Stimulated activated CD8-positive, alpha-beta memory T cell treated with anti-CD3 and anti-CD28 coated beads, Interleukin-4, amount 100 ng/mL, for 24 hours (primary cell): ENCODE measurements at places on chromosomes 1 and 21.

- DNase-seq, result no peak
These were observed 45.1 kb downstream of the TMEM51 start for GRCh38 chr1:15198684-15199083.

- DNase-seq, result no peak
These were observed 158.3 kb downstream of the SDCCAG8 start for GRCh38 chr1:243414152-243414494.

- DNase-seq, result no peak
These were observed 164.7 kb upstream of the RGS18 start for GRCh38 chr1:191993549-191993948.

DNA sequence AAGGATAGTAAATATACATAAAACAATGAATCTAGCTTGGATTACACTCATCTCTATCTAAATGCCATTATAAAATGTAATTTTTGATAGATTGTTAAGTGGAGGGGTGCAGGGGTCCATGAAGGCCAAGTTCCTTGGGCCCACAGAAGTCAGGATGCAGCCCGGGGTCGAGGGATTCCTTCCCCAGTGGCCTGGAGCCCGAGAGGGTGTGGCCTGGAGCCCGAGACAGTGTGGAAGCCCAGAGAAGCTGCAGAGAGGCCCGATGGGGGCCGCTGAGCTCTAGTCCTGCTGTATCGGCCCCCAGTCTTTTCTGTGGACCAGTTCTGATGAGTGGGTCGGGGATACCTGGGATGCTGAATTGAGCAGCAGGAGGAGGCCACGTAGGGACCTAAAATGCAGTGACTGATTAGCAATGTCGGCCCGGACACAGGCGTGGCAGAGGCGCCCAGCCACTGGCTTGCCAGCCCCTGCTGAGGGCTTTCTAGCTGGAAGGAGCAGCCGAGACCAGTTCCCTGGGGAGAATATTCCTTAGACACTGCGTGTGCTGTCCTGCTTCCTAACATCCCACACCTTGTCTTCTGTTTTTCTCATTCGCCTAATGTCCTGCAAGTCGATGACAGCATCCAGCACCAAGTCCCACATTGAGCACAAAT lies 38.9 kb downstream of the UMODL1 start:
- no peak for DNase-seq

GRCh38 chr21:15741510-15741909 lies 11.7 kb downstream of the USP25 start:
- no peak for DNase-seq

DNA sequence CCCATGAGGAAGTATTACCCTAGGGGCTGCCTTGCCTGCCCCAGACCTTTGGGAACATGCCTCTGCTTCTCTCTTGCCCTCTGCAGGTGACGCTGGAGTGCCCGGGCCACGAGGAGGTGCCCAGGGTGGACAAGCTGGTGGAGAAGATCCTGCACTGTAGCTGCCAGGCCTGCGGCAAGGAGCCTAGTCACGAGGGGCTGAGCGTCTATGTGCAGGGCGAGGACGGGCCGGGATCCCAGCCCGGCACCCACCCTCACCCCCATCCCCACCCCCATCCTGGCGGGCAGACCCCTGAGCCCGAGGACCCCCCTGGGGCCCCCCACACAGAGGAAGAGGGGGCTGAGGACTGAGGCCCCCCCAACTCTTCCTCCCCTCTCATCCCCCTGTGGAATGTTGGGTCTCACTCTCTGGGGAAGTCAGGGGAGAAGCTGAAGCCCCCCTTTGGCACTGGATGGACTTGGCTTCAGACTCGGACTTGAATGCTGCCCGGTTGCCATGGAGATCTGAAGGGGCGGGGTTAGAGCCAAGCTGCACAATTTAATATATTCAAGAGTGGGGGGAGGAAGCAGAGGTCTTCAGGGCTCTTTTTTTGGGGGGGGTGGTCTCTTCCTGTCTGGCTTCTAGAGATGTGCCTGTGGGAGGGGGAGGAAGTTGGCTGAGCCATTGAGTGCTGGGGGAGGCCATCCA lies 7.8 kb upstream of the HTR6 start:
- DNase-seq, result no peak

DNA sequence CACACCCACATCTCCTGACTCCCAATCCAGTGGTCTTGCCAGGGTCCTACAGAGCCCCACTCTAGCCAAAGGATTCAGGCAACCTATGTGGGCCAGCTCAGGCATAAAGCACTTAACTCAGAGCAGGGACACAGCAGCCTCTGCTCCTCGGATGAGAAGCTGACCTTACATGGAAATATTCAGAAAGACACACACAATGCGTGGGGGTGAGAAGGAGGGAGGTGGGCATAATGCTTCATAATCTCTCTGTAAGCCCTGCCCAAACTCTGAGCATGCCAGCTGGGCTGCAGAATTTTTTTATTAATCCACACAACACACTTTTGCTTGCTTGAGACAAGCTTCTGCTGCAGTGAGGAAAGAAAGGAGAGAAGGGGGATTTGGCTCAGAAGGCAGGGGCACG lies 21.6 kb downstream of the KCND3 start:
- no peak for DNase-seq

DNA sequence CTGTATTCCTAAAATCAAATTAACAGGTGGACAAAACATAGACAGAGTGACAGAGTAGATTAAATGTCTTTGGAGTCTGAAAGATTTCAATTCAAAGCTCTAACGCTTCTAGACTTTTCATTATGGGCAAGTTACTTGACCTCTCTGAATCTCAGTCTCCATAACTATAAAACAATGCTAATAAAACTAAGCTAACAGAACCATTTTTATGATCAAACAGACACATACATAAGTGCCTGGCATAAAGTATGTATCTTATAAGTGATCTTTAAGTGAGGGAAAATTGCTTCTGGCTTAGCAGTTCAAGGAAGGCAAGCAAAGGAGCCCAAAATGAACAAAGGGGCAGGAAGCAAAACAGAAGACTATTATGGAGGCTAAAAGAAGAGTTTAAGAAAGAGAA lies 216.8 kb upstream of the TNR start:
- no peak for DNase-seq

DNA sequence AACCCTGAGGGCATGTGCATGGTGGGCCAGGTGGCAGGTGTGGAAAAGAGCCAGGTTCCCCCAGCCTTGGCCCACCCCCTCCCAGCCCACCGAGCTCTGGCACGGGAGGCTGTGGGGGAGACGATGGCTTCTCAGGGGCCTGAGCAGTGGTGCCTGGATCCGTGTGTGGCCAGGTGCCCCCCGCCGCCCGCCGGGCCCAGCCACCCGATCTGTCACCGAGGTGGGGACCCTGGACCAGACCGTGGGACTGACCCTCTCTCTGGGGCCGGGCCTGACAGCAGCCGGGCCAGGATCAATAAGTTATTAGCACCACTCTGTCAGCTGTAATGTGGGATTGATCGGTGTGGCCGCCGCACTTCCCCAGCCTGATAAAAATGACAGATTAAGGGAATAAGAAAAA lies 13.8 kb downstream of the SAMD11 start:
- DNase-seq, result no peak
